Amygdala (tissue), 56 donors: ENCODE measurements at places on chromosomes 6 and 20.

DNA sequence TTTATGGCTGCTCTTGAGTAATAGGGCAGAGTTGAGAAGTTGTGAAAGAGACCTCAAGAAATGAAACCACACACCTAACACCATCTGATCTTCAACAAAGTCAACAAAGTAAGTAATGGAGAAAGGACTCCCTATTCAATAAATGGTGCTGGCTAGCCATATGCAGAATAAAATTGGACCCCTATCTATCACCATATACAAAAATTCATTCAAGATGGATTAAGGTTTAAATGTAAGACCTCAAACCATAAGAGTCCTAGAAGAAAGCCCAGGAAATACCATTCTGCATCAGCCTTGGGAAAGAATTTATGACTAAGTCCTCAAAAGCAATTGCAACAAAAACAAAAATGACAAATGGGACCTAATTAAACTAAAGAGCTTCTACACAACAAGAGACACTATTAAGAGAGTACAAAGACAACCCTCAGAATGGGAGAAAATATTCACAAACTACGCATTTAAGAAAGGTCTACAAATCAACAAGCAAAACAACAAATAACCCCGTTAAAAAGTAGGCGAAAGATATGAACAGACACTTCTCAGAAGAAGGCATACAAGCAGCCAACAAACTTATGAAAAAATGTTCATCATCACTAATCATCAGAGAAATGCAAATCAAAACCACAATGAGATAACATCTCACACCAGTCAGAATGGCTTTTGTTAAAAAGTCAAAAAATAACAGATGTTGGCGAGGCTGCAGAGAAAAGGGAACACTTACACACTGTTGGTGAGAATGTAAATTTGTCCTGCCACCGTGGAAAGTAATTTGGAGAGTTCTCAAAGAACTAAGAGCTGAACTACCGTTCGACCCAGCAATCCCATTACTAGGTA lies 4.0 kb downstream of the MAP3K5 start:
- no peak for DNase-seq

- no peak for DNase-seq
These were observed 84.7 kb downstream of the TASP1 start for GRCh38 chr20:13554076-13554475.

- no peak for DNase-seq
These were observed 40.9 kb upstream of the PTPN1 start for GRCh38 chr20:50469176-50469723.

DNA sequence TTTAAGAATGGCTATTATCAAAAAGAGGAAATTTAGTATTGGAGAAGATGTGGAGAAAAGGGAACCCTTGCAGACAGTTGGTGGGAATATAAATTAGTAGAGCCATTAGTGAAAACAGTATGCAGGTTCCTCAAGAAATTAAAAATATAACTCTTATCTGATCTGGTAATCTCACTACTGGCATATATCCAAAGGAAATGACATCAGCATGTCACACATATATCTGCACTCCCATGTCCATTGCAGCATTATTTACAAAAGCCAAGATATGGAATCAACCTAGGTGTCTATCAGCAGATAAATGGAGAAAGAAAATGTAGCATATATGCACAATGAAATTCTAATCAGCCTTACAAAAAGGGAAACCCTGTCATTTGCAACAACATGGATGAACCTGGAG lies 2.6 kb downstream of the SIRPG start:
- DNase-seq, result no peak

GRCh38 chr20:34475979-34476736 lies 40.1 kb upstream of the DYNLRB1 start:
- DNase-seq, result peak; percentile 49

GRCh38 chr6:26170951-26171841 lies 84.0 kb downstream of the HFE start:
- DNase-seq, result no peak

- no peak for DNase-seq
These were observed 18.6 kb downstream of the PDYN start for GRCh38 chr20:1975291-1975690.

GRCh38 chr6:135438907-135439535 lies 58.5 kb downstream of the AHI1 start:
- no peak for DNase-seq

DNA sequence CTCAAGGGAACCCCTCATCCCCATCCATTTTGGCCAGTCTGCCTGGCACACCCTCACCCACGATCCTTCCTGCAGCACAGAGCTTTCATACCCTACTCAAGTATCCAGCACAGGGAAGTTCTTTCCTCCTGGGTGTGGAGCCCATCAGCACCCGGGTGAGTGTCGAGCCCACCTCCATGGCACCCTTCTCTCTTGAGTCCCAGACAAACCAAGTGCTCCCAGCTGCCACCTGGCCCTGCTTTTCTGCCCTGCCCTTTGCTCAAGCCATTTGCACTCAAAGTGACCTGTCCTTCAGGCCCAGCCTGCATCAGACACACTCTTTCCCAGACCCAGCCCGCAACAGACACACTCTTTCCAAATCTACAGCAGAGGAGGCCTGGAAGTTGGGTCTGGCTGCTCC lies 257.2 kb downstream of the DLL1 start:
- DNase-seq, result no peak

- no peak for DNase-seq
These were observed 87.0 kb upstream of the OLIG3 start for GRCh38 chr6:137581019-137581707.

GRCh38 chr20:17810062-17810631 lies 110.4 kb downstream of the BANF2 start:
- DNase-seq, result no peak

DNA sequence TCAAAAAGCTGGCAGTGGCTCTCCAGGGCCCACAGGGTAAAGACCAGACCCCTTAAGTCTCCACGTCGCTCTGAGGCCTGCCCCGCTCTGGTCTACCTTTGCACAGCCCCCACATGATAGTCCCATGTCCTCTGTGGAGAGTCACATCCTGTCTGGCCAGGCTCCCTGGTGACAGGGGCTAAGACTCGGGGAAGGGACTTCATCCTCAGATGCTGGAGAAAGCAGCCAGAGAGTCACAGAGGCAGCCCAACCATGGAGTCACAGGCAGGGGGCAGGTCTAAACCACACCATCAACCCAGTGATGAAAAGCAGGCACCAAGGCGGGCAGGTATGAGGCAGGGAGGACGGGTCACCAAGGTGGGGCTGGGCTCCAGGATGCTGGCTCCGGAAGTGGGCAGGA lies 62.2 kb downstream of the SLC22A23 start:
- DNase-seq, result no peak

GRCh38 chr6:146905181-146905704 lies 299.0 kb upstream of the STXBP5 start:
- no peak for DNase-seq

- peak; percentile 57 for DNase-seq
These were observed 452 bp downstream of the TRAF3IP2 start for GRCh38 chr6:111605100-111605751.

- DNase-seq, result no peak
These were observed 84.0 kb upstream of the LRFN2 start for GRCh38 chr6:40671001-40671693.

GRCh38 chr6:3252369-3252768 lies 6.4 kb upstream of the PSMG4 start:
- no peak for DNase-seq

GRCh38 chr6:56608332-56608731 lies 34.4 kb downstream of the DST start:
- no peak for DNase-seq

GRCh38 chr6:148144917-148145521 lies 197.6 kb upstream of the SASH1 start:
- peak; percentile 24 for DNase-seq

GRCh38 chr6:129203190-129203900 lies 320.4 kb downstream of the LAMA2 start:
- no peak for DNase-seq

DNA sequence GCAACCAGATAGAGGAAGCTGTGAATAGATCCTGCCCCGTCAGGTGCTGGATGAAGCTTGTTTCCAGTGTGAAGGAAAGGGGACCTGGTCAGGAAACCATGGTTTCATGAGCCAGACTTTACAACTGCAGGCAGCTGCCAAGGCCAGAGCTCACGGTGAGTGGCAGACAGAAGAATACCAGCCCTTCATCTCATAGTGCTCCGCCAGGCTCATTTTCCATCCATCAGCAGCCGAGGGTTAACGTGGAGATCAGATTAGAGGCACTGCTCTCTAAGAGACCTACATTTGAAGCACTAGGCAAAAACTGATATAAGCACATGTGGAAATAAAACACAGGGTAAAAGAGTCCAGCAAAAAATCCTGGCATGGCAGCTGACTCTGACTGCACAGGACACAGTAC lies 172.4 kb downstream of the CD24 start:
- no peak for DNase-seq

- DNase-seq, result no peak
These were observed 45.8 kb upstream of the PNRC1 start for GRCh38 chr6:89034586-89035251.

GRCh38 chr20:31474097-31474436 lies 860 bp downstream of the DEFB124 start:
- DNase-seq, result no peak

GRCh38 chr6:110358553-110359160 lies 508 bp upstream of the METTL24 start:
- DNase-seq, result no peak

GRCh38 chr20:58973866-58974265 lies 7.2 kb upstream of the NELFCD start:
- DNase-seq, result no peak

- no peak for DNase-seq
These were observed 3.1 kb upstream of the IPCEF1 start for GRCh38 chr6:154359679-154360078.

DNA sequence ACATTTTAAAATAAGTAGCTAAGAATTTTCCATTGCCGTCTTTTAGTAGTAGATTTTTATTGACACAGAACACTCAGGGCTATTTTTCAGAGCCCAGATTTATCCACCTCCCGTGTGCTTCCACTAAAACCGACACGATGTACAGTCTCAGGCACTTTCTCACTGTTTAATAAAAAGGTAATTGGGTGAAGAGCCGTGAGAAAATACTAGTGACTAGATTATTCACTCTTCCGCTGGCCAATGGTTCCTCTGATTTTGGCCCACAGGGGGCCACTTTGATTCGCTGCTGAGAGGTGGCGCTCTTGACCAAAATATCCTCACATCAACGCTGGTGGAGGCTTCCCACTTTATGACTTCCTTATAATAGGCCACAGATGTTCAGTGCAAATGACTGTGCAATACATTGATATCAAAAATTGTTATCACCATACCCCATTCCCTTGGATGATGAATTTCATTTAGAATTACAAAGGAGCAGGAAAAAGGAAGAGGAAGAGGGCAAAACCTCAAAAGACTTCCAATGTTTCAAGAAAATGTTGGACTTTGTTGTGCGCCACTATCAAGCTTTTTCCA lies 12.3 kb upstream of the HDDC2 start:
- peak; percentile 49 for DNase-seq

- DNase-seq, result no peak
These were observed 26.9 kb upstream of the MAPRE1 start for GRCh38 chr20:32792731-32793458.

- no peak for DNase-seq
These were observed 5.1 kb downstream of the IGF2R start for GRCh38 chr6:159973951-159974350.
